ENCODE measurements at places on chromosomes 1 and 21.

DNA sequence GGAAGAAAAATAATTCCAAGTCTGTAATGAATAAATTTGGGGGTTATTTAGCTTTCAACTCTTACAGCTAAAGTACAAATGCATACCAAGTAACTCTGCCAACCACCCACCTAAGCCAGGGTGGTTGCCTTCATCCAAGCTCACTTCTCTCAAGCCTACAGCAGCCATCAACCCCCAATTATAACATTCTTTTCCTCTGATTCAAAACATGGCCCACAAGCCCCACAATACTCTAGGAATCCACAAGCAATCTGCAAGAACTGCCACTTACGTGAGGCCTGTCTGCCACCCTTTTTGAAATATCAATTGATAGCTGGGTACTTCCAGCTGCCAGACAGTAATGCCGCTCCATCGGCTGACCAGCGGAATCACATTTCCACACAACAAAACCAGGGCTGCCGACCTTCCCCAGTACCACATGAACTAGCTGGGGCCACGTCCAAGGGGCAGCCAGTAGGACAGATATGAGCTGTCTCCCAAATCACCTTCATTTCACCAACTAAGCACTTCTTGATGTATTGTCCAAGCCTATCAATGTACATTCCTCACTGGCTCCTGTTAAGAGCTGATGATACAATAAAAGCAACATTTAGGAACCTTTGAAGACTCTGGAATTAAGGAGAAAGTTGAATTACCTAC is 3.2 kb downstream of the LBR start:
- DNase-seq, result no peak

DNA sequence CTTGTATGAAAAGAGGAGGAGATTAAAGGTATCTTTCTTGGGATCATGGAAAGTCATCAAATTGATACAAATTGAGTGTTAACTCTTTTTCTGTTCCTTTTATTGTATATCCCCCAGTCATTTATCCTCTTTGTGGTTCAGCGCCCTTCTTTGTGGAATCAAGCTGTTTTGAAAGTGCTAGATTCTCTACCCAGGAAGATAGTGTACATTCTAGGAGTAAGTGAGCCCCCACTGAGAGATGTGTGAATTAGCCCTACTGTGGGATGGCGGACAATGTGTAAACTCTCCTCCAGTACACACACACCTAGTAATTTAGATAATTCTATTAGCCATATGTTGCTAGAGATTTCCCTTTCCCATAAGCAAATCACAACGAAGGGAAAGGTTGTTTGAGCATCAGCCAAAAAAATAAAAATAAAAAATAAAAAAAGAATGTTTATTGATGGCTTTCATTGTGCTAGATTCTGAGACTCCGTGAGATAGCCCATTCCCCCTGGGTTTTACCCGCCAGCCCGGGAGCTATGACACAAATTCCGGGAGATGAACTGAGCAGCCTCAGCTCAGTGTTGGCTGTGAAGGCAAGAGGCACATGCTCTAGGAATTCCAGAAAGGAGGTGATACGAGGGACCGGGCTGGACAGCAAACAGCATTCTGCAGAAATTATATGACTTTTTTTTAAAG is 378.4 kb upstream of the RUNX1 start:
- no peak for DNase-seq

DNA sequence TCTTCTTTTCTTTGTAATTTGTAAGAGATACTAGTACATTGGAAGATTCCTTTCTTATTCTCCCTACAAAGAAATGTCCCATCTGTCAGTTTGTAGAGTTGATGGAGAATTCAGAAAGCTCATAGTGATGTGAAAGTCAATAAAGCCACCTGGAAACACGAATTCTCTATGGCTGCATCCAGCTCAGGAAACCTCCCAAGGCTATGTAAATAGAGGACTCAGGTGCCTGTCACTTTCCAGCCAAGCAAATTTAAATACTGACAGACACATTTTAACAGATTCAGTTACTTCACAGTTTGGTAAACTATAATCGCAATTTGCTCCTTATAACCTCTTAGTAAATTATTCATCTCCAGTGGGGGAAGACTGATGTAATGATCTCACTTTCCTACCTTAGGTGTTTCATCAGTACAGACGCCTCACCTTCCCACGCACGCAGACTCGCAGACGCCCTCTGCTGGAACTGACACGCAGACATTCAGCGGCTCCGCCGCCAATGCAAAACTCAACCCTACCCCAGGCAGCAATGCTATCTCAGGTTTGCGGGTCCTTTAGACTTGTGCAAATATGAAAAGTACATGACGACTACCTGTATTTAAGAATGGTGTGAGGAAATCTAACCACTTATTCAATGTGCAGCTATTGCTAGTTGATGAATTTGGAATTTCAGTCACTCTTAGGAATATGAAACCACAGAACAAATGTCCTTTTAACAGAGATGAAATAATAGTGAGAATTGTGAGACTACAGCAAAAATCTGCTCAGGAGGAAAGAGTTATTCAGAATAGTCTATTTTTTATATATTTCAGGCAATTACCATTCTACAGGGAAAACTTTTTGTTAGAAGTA is 60.6 kb downstream of the PTPRC start:
- DNase-seq, result no peak

GRCh38 chr1:179754041-179754624 is 11.0 kb downstream of the FAM163A start:
- DNase-seq, result no peak

GRCh38 chr1:116755681-116756080 is 1.5 kb downstream of the CD2 start:
- no peak for DNase-seq

DNA sequence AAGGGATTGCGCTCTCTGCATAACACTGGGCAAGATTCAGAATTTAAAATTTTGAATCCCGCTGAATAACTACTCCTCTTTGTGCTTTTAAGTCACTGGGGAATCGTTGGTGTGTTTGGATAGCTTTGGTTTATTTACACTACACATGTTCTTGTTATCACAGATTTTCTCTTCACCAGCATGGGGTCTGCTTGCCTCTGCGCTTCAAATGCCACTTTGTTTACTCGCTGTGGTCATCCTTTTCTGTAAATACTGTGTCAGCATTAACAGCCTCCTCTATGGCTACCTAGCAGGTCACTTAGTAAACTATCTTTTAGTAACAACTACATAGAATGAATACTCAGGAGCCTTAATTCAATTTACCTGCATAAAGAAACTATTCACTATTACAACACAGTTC is 14.4 kb upstream of the KCNH1 start:
- no peak for DNase-seq

GRCh38 chr21:36695671-36696389 is 3.1 kb upstream of the SIM2 start:
- no peak for DNase-seq

GRCh38 chr21:46187261-46187660 is 3.0 kb upstream of the SPATC1L start:
- DNase-seq, result no peak

- no peak for DNase-seq
These were observed 15.5 kb downstream of the CAMTA1 start for GRCh38 chr1:6800745-6801144.

- DNase-seq, result no peak
These were observed 9.7 kb downstream of the DNASE2B start for GRCh38 chr1:84407958-84408422.

GRCh38 chr1:202113690-202114300 is 8.9 kb upstream of the GPR37L1 start:
- no peak for DNase-seq

DNA sequence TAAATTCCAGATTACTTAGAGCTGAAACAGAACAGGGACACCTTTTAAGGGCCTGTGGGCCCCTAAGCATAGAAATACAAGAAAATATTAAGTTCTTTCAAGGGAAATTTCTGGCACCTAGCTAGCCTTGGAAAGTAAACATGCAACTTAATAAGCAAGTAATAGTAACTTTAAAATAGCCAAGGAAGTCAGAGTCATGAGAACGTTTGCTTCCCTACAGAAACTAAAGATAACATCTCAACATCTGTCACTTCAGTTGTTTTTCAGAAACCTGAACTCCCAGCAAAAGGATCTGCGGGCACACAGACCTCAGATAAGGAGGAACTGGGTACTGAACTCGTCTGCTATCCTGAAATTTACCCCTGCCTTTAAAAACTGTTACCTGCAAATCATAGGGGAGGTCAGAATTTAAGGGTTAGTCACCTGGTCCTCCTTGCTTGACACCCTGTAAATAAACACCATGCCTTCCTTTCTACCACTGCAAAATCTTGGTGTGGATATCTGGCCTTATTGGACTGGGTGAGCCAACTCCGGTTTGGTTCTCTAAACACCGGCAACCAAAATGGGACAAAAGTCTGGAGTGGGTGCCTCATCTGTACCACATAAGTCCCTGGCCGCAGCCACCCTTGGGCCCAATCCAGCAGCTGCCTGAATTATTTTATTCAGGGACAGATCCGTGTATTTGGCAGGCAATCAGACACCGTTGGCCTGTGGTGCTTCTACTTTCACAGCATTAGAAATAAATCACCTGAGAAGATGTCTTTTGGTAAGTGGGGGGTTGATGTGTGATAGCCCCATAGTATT is 27.9 kb downstream of the NRDC start:
- DNase-seq, result no peak

GRCh38 chr1:20188455-20188817 is 2.1 kb upstream of the PLA2G2C start:
- no peak for DNase-seq

DNA sequence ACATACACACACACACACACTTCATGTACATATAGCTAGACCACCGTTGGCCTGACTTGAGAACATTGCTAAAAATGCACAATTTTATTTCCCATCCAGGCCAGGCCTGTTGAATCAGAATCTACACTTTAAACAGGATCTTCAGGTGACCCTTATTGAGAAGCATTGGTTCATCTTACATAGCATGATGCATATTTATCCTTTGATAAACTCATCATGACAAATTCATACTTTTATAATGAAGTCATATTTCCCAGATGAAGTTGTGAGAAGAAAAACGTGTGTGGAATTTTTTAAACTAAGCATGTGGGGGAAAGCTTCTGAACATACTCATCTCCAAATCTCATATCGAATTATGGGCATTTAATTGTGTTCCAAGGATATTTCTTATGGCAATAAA is 877.7 kb downstream of the MRPL39 start:
- no peak for DNase-seq

DNA sequence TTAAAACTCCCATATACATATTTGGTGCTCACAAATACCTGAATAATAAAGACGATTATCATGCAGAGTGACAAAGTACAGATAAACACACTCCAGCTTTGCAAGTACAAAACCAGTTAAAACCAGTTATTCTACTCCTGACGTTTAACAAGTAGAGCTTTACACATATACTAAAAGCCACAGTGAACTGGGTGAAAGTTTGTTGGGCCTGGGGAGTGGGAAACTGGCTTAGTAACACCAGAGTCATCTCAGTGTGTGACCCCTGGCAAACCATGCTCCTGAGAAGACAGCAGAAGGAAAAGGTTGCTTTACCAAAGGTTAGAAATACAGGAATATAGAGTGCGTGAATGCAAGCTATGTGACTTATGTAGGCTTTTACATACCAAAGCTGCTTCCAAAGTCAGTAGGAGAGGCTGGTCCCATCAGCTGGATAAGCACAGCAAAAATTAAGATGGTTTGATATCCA is 148.1 kb downstream of the NRIP1 start:
- no peak for DNase-seq

GRCh38 chr1:167934426-167935215 is 1.9 kb upstream of the DCAF6 start:
- no peak for DNase-seq

- DNase-seq, result no peak
These were observed 44.8 kb downstream of the SNX7 start for GRCh38 chr1:98706173-98706843.
